ENCODE measurements at places on chromosomes 11 and 22.

GRCh38 chr22:40313007-40313406, 33.3 kb upstream of the ADSL start:
- DNase-seq, result no peak

DNA sequence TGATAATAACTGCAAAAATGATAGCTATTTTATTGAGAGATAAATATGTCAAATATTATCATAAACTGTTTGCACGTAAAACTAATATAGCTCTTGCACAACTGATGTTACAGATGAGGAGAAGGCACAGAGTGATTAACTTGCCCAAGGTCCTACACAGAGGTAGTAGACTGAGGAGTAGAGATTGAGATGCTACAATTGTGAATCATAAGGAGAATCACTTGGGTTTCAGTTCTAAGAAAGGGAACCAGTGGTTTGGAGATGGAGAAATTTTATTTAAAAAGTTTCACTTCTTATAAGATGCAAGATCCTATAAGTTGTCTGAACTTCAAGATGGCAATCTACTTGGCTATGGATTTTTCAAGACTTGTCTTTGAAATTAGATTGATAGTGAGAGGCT, 224.8 kb upstream of the RAG2 start:
- no peak for DNase-seq

DNA sequence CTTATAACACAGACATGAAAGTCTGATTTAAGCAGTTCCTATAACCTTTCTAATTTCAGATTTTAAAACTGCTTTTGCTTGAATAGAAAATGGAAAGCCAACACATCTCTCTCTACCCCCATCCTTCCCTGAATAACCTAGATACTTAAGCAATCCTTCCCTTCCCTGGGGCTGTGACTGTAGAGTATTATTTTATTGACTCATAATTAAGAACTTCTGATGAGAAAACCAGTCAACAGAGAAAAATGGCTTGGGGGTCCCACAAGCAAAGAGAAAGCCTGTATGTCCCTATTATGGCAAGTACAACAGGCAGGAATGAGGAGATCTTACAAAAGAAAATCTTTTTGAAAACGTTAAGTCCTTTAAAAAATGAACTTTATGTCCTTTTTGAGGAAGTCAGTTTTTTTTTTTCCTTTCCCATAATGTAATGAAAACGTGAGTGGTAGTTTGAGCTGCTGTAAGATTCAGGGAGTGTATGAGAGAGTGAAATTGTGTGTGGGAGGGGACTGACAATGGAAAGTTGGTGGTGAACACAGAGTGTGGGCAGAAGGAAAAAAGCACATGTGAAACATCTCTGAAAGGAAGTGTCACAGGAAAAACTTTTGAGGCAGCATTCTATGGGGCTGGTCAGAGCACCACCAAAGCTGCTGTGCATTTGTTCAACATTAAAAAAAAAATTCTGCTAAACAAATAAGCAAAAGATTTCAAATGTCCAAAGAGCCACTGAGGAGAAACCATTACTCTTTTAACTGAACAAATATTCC, 154.6 kb downstream of the MAML2 start:
- no peak for DNase-seq

- DNase-seq, result no peak
Measured at GRCh38 chr22:49365191-49365837, 462.4 kb downstream of the BRD1 start.

GRCh38 chr11:1784761-1785650, 21.3 kb upstream of the CTSD start:
- no peak for DNase-seq

DNA sequence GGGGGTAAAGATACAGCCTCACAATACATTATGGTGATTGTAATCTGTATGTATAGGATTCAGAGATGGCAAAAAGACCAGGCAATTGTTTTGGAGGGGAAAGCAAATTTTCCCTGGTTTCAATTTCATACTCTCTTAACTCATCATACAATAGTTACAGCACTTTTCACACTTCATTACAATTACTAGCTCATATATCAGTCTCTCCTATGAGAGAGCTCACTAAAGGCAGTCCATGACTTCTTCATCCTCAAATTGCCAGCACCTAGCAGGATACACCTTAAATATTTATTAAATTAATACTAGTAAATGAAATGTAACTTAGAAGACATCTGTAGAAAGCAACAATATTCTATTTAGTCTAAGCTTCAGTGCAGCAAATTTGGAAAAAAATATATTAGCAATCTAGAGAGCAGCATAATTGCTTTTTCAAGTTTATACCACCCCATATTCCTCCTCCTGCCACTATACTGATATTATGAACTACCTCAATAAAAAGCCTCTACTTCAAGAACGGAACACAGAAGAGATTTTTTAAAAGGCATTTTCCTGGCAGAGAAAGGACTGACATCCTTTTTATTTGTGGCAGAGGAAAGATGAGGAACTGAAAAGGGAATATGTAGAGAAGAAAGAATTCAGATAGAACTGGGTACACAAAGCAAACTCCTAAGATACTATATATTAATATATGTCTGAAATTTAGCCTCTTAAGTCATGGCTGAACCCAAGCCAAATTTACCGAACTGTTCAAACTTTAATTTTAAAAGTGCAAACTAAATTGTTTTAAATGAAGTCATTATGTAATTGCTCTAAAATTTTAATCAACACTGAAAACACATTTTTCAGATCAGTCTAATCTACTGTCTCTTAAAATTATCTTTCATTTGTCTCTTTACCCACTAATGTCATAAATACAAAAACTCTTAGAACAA, 27.7 kb downstream of the PICALM start:
- peak; percentile 34 for DNase-seq

DNA sequence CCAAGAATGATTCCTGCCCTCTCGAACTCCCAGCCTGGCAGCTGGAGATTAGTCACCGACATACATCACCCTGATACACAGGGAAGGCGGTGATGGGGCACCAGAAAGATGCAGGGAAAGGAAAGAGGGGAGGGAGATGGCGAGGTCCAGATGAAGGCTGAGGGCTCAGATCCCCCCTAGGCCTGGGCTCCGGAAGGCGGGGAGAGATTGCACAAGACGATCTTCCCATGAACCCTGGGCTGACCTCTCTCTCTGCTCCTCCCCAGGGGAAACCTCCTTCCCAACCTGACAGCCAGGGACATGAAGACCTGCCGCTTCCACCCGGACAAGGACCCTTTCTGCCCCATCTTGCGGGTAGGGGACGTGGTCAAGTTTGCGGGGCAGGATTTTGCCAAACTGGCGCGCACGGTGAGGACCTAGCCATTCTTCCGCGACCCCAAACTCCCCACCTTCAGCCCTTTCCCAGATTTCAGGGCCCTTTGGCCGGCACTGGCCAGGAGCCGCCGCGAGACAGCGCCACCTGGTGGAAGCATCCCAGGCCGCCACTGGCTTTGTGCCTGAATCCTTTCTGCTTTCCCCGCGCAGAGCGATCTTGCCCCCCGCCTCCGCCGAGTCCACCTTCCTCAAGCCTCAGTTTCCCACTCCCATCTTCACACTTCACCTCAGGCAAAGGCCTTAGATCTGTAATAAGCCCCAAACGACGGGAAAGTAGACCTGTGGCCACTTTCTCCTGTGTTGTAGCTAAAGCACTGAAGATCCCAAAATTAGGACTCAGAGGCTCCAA, 11.5 kb downstream of the P2RX3 start:
- DNase-seq, result peak; percentile 71

DNA sequence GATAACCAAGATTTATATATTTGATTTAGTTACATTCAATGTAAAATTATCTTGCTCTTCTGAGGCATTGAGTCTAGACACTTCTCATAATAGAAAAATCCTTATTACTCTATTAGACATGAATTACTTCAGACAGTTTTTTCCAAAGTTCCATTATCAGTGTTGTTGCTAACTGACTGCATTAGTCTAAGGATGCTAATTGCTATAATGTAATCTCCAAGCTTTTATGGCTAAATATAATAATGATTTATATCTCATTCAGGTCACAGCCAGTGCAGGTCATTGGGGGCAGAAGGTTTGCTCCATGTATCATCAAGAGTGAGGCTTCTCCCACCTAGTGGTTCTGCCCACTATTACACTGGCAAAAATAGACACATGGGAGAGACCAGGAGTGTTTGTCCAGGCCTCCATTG, 377.2 kb upstream of the DDI1 start:
- DNase-seq, result no peak

- peak; percentile 99 for DNase-seq
Measured at GRCh38 chr11:126268708-126269579, at the start of the genes FOXRED1 and SRPRA. Gene FOXRED1 (plus strand): TSS chr11:126269154. CDS start chr11:126269207, 53 bp downstream. Gene SRPRA (minus strand): TSS chr11:126268895. CDS start chr11:126268804, 91 bp downstream.

- no peak for DNase-seq
Measured at GRCh38 chr22:49570032-49570848, 257.4 kb downstream of the BRD1 start.

DNA sequence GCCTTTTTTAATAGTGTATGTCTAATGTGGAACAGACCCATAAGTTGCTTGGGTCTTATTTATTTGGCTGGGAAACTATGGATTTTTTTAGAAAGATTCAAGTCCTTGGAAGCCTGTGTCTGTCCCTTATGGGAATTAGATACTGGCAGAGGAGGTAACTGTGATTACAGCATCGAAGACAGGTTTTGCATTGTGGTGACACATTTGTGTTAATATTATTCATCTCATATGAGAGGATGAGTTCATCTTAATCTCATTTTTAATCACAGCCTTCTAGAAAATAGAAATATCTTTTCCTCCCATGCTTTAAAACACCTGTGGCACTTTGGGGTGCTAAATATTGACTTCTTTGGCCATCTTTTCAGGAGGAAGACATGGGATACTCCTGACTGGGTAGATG, 9.2 kb downstream of the TAB1 start:
- no peak for DNase-seq

DNA sequence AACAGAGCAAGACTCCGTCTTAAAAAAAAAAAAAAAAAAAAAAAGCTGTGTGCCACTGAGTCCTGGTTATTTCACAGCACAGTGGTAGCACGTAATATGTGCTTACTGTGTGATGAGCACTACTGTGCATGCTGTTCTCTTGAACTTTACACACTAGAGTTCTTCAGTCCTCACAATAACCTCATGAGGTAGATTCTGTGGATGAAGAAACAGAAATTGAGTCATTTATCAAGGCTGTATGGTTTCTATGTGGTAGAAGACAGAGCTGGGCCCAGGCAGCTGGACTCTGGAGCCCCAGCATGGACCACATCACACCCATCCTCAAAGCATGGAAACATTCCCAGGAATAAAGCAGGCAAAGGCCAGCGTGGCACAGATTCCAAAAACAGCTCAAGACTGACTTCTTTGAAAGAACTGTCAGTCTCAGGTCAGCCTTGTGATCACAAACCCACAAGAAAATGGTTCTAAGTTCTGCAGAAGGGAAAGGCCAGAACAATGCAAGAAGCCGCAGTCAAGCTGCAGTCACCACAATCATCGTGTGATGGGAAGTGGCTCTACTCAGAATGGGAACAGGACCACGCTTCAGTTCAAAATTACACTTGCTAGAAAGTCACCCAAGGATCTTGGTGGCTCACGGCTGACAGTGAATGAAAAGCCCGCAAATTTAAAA, 49.5 kb downstream of the MICAL3 start:
- DNase-seq, result no peak

GRCh38 chr11:58028687-58029411, 1.9 kb upstream of the OR6Q1 start:
- no peak for DNase-seq

DNA sequence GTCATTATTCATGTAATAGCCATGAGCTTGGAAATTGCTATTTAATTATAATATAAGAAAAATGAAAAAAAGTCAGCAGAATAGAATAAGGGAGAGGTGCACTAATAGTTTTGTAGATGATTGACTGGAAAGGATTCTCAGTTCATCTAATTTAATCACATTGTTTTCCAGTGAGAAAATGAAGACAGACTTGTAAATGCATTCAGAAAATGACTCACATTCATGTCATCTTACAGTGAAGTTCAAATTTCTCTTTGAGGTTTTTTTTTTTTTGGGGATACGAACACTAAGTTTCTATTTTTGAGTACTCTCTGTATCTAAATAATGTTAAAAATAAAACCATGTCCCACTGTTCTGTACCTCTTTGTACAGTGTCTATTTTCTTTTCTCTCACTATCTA, 18.5 kb upstream of the OR4A16 start:
- no peak for DNase-seq

- no peak for DNase-seq
Measured at GRCh38 chr11:104679258-104679657, 219.0 kb downstream of the CASP12 start.

- DNase-seq, result no peak
Measured at GRCh38 chr22:26065847-26066246, 103.4 kb upstream of the SEZ6L start.

GRCh38 chr11:12179531-12179930, 69.1 kb downstream of the MICAL2 start:
- peak; percentile 95 for DNase-seq

GRCh38 chr22:38858492-38858891, 13.5 kb downstream of the CBX6 start:
- no peak for DNase-seq

GRCh38 chr22:27628341-27628740, 173.2 kb downstream of the MN1 start:
- no peak for DNase-seq

GRCh38 chr11:74154620-74155281, 16.1 kb downstream of the C2CD3 start:
- no peak for DNase-seq

DNA sequence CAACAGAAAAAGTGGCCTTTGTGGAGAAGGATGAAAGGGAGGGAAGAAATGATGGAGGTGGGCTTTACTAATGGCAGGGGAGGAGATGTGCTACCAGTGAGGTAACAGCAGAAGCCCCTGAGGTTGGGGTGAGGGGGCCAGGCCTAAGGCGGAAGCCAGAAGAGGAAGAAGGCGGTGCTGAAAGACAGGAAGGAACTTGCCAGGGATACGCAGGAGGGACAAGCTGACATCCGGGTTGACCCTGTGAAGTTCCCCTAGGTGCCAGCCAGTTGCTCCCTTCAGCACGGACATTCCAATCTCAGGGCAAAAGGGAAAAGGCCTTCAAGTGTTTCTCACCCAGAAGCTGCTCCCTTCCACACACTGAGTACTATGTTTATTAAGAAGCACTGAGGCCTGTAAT, 2.3 kb upstream of the TIRAP start:
- no peak for DNase-seq

GRCh38 chr11:2929950-2930703, 907 bp upstream of the PHLDA2 start:
- DNase-seq, result no peak

DNA sequence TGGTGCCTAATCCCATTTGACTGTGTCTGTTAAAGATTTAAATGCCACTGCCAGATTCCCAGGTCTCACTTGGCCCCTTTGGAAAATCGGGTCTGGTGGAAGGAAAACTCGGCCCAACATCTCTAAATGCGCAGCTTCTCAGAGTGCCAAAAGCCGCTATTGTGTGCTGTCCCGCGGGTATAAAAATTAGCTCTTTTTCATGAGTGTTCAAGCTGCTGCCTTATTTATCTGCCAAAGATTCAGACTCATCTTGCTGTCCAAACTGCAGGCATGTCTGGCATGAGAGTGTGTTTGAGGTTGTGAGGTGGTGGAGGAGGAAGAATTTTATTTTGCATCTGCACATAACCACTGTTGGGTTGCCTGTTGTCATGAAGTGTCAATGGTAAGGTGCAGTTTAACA, 91.4 kb downstream of the NELL1 start:
- DNase-seq, result no peak

GRCh38 chr22:46084943-46085827, 65.1 kb upstream of the PPARA start:
- DNase-seq, result no peak
